Right lobe of liver (tissue), 6 donors: ENCODE measurements at places on chromosomes 11 and 22. TPM values are rescaled to one million over a fixed set of nuclear protein-coding genes. Genes with fewer than 3 reads are reported as not detected.

The PATE4 gene
- not detected for total RNA-seq

- no peak for DNase-seq
Observed at GRCh38 chr11:27309046-27309445, 54.0 kb downstream of the CCDC34 start.

DNA sequence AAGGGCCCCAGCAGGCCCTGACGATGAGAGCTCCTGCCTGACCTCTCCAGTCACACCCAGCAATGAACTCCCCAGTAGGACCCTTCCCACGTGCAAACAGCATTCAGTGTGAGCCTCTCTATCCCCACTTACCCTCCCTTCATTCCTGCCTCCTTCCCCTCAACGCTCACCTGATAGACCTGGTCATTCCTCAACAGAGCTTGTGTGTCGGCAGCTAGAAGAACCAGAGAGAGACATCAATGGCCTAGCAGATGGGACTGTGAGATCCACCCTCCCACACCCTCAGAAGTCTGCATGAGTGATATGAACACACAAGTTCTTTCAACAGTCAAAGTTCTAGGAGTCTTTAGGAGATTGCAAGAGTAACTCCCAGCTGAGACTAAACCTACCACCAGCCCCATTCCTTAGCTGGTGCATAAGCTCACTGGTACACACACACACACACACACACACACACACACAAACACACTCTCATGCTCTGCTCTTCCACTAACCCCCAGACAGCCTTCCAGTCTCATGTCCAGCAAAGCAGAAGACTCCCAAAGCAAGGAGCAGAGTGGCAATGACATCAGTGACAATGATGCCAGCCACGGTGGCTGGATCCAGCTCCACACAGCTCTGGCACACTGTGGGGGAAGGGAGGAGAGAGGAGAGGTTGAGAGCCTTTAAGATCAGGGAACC lies 3.1 kb downstream of the CD3D start:
- no peak for DNase-seq

The ACAT1 gene
- total RNA-seq, result 357 TPM

The HEPN1 gene
- not detected for total RNA-seq

The TSPAN18 gene
- 5.9 TPM for total RNA-seq

DNA sequence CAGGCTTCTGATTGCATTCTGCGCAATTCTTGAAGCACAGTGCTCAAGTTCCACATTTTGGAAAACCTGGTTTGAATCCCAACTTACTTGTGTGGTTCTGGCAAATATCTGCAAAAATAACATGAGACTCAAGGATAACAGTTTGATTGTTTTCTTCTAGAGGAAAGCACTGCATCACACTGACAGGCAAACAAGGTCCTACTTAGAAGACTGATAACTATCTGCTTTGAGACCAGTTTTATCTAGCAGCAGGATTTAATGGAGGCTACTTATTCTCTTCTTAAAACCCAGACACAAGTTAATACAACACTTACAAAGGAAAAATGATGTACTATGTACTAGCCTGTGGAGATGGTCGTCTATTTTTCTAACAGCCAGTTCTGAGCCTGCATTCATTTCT lies 41.4 kb downstream of the RIC3 start:
- DNase-seq, result no peak

DNA sequence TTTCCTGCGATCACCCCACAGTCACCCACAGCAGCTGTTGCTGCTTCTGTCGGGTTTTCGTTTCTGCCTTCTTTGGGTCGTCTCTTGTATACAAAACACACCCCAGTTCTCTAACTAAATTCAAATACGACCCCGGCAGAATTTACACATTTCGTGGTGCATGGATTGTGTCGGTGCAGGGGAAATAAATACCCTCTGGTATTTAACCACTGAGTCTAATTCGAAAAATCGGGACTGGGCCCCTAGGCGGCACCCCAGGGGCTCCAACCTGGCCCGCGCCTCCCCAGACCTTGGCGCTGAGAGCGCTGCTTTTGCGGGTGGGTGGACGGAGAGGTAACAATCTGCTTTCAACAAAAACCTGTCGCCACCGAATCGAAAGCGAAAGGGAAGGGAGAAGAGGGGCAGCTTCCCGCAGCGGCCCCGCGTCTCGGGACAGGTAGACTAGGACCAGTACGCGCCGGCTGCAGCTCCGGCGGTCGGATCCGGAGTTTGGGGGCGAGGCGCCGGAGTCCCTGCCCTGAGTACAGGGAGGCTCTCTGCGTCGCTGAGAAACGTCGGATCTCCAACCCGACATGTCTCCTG lies 4.4 kb downstream of the ALX4 start:
- no peak for DNase-seq

DNA sequence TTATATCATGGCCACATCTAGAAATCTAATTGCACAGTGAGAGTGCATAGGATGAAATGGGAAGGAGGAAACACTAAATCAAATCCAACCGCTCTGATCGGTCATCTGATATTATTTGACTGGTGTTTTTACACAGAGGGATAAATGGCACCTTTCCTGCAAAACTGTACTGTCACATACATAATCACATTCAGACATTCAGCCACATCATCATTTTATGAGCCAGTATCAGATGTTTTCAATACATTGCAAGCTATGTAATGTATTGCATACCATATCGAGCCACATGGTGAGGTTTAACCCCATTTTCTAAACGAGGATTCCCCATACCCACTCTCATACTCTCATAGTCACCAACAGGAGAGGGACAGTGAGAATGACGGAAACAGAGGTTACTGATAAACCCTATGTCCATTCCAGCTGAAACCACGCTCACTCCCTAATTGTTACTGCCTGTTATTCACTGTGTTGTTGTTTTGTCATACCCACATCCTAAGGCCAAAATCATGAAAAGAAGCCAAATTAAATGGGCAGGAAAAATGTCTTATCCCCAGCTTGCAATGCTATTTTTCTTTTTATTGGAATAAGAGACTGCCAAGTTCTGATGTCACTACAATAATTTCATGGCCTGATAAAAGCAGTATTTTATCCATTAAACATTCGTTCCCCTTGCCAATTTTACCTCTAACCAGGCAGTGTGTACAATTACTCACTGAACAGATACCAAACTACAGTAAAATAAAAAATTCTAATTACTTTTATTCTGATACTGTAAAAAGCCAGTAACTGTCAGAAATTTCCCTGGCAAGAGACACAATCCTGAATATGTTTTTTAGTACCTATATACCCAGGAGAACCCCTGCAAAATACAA lies 9.0 kb downstream of the CDON start:
- no peak for DNase-seq

- DNase-seq, result no peak
Observed at GRCh38 chr22:48072777-48073176, 1310.3 kb downstream of the TBC1D22A start.

DNA sequence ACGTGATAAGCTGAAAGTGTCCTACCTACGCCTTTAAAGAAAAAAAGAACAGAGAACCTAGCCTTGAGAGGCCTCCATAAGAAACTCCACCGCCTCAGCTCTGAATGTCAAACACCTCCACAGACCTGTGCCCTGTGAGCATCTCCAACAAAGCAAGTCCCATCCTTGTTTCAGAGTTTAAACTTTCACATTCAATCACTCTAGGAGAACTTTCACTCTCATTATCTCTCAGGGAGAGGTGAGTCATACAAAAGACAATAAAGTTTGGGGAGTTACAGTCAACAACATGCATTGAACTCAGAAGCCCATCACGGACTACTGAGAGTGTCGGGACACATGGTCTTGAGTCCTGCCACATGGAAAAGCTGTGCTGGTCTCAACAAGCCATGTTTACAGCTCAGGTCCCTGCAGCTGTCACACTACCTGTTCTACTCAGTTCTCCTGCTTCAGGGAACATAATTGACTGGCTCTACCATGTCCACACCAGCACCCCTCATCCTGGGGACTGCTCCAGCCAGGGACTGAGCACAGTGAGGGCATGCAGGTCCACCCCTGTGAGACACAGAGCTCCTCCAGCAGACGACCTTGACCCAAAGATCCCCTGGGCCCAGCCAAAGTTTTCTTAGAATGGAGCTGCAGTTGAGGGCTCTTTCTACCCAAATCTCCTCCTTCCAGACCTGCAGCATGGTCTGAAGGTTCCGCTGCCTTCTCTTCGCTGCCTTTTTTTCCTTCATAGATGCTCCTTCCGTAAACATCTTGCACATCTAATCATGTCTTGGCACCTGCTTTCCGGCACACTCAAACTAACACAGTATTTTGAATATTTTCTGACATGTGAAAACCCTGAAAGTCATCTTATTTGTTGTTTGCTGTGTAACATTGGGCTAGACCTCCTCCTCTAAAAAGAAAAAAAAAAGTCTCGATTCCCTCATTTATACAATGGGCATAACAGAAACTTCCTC lies 114.9 kb downstream of the ETS1 start:
- DNase-seq, result no peak

GRCh38 chr11:100584201-100584985 lies 102.7 kb upstream of the ARHGAP42 start:
- DNase-seq, result no peak

DNA sequence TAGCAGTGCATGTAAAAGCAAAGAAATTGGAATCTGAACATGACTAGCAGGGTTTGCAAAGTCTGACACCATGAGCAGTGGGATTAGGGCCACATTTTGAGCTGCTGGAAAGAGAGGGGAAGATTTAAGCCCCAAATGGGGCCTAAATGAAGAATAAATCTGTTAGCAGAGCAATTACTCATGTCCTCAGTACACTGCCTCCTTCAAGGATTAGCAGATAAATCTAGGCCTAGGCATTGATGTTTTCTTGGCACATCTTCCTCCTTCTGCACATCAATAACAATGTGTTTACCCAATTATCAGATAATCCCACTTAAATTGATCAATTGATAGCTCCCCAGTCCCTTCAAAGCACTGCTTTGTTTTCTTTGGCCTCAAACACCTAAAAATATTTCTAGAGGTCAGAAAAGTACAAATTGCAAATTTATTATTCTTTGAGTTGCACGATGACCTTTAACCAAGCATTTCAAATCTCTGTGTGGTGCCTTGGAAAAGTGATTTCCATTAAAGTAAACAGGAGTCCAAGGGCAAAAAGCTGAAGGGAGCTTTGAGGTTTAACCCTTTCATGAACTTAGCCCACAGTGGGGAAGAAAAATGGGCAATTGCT lies 514.7 kb upstream of the CHORDC1 start:
- DNase-seq, result no peak

The CELSR1 gene
- total RNA-seq, result 8.2 TPM

The VSIG10L2 gene
- not detected for total RNA-seq

GRCh38 chr22:23542933-23543332 lies 37.2 kb downstream of the IGLL1 start:
- DNase-seq, result no peak

- no peak for DNase-seq
Observed at GRCh38 chr22:39966470-39966869, 6.3 kb downstream of the TMA7B start.

- peak; percentile 71 for DNase-seq
Observed at GRCh38 chr22:42754658-42755057, 34.0 kb upstream of the A4GALT start.

DNA sequence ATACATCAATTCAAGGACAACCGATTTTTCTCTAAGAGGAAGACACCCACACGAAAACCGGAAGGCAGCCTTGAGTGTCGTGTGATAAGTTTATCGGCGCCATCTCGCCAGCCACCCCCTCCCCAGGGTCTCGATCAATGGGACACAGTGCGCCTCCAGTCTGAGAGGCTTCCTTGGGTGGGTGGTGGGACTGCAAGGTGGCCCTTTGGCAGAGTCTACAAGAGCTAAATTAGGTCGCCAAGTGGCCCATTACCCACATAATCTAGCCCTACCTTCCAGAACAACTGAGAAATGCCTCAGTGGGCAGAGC lies 64.0 kb downstream of the CD6 start:
- DNase-seq, result no peak

DNA sequence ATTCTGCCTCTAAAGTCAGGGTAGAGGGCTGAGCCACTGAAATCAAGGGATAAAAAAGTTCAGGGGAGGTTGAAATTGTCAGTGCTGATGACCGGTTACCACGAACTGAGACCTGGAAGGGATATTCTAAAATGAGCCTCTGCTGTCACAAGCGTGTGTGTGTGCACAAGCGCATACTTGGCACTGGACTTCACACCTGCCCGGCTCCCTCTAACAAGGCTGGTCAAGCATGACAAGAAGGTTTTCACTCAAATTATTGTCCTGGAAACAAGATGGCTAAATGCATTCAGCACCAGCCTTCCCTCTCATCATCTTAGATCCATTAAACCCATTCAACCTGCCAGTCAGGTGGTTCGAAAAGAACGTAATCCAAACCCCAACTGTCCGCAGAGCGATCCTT lies 54.8 kb upstream of the CECR2 start:
- no peak for DNase-seq

- no peak for DNase-seq
Observed at GRCh38 chr11:80814813-80815212, 1374.0 kb upstream of the TENM4 start.
